ENCODE measurements at places on chromosomes 12 and 14. TPM values are rescaled to one million over a fixed set of nuclear protein-coding genes. Genes with fewer than 3 reads are reported as not detected.

CLEC6A gene
- total RNA-seq = not detected

GRCh38 chr12:59494617-59495016, 101.2 kb upstream of the SLC16A7 start:
- H3K4me3 ChIP-seq = no peak overlapping the region
- H3K4me1 ChIP-seq = no peaks in the 10 kb centered on the region
- H3K27ac ChIP-seq = no peak overlapping the region
- no peak for DNase-seq

GRCh38 chr14:45362505-45362904, 109.5 kb upstream of the MIS18BP1 start:
- DNase-seq = no peak
- H3K27ac ChIP-seq = no peak overlapping the region
- no peak overlapping the region for H3K4me3 ChIP-seq
- no peaks in the 10 kb centered on the region for H3K36me3 ChIP-seq

GRCh38 chr12:112370868-112371510, 11.2 kb downstream of the HECTD4 start:
- no peaks in the 10 kb centered on the region for H3K4me1 ChIP-seq
- no peak for DNase-seq
- H3K4me3 ChIP-seq = no peak overlapping the region
- H3K27me3 ChIP-seq = no peaks in the 10 kb centered on the region
- no peaks in the 10 kb centered on the region for H3K36me3 ChIP-seq

DNA sequence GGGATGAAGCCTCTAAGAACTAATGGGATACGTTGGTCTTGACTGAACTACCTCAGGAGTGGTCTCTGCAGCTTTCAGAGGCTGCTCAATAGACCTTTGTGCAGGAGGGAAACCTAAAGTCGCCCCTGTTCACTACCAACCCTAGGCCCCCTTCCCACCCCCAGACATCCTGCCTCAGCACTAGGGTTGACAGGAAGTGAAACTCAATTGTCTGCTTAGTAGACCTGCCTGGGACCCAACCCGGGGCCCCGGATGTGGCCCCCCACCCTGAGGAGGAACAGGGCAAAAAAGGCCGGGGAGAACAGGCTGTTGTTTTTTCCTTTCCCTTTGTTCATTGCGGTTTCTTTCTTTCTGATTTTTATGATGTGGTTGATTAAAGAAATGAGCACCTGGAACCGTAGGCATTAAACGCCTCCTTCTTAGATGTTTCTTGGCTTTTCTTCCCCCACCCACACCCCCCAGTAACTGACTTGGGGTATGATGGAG, 1.6 kb upstream of the DGKA start:
- no peak overlapping the region for H3K4me3 ChIP-seq
- peaks cover 17% of the 10 kb centered on the region for H3K4me1 ChIP-seq
- H3K36me3 ChIP-seq = no peaks in the 10 kb centered on the region
- peak overlapping the region; percentile 99 for H3K27ac ChIP-seq
- no peaks in the 10 kb centered on the region for H3K27me3 ChIP-seq

DNA sequence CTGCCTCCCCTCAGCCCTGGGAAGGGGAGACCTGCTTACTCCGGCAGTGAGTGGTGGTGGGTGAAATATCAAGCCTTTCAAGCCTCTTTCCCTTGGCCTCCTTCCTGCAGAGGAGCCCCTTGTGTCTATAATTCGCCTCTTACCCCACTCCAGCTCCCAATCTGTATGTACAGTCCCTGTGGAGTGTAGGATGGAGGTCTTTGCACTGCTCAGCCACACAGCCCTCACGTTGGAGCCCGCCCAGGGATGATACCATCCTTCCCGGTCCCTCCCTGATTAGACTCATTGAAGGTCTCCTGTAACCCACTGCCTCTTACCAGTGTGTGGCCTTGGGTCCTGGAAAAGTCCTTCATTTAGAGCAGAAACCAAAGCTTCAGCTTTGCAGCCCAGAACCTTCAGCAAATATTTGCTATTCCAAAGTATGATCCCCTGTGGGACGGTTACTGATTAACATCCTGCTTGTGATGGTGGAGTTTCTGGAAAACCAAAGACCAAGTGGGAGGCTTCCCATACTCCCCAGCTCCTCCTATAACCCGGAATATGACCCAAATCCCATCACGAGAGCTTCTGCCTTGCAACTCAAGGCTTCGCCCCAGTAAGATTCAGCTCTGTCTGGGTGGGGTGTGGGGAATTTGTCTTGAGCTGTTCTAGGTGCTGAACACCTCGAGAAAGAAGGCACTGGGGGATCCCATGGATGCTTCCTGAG, at the start of gene SERPINA10:
Gene SERPINA10, minus strand, starts transcription at position 397 of the 706 bp plus-strand sequence. CDS start 2,675 bp downstream, outside the sequence.
- H3K4me3 ChIP-seq = no peak within 1 kb of the TSS
- no peaks in the 10 kb centered on the region for H3K36me3 ChIP-seq
- DNase-seq = no peak
- H3K27ac ChIP-seq = no peak within 1 kb of the TSS
- H3K4me1 ChIP-seq = peaks cover 5% of the 10 kb centered on the region

RFLNA gene
- 0.68 TPM for total RNA-seq

ACYP1 gene
- 20.1 TPM for total RNA-seq

DNA sequence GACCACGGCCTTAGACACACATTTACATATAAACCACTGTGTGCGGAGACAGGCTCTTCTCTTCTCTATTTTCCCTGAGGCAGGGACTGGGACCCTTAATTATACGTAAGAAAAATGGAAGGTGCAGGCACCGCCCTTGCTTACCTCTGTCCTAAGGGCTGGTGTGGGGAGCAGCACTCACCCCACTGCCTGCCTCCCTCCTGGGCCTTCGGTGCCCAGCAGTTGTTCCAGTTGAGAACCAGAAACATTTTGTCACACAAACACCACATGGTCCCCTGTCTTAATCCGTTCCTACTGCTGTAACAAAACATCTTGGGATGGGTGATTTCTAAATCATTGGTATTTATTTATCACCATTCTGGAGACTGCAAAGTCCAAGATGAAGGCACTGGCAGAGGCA, 192.7 kb upstream of the DIO3 start:
- H3K4me3 ChIP-seq = no peak overlapping the region
- no peaks in the 10 kb centered on the region for H3K36me3 ChIP-seq
- H3K4me1 ChIP-seq = peaks cover 34% of the 10 kb centered on the region

MARK3 gene
- 172 TPM for total RNA-seq

OR4E2 gene
- total RNA-seq = not detected

RIPK3 gene
- total RNA-seq = 11.3 TPM

- no peaks in the 10 kb centered on the region for H3K36me3 ChIP-seq
- peaks cover 30% of the 10 kb centered on the region for H3K4me1 ChIP-seq
- H3K27ac ChIP-seq = peak overlapping the region; percentile 97
- no peak overlapping the region for H3K4me3 ChIP-seq
- H3K27me3 ChIP-seq = no peaks in the 10 kb centered on the region
These were observed 18.3 kb downstream of the NINJ2 start for GRCh38 chr12:644818-645552.

DNA sequence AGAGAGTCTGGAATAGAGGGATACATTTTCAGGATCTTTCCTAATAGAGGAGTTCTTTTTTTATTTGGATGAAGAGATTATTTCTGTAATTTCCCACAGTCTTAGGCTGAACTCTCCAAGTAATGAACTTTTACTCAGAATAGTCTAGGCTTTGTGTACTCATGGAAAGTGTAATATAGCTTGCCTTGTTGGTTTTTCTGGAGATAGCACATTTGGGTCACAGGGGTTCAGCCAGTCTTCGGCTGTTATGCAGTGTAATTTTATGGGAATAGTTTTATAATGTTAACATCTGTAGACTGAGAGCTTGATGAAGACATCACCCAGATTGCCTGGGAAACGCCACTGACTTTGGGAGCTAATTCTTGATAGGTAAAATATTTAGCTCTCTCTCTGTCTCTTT, 450.8 kb downstream of the RAD51B start:
- no peak overlapping the region for H3K4me3 ChIP-seq
- no peaks in the 10 kb centered on the region for H3K36me3 ChIP-seq
- no peak overlapping the region for H3K27ac ChIP-seq
- DNase-seq = no peak
- H3K27me3 ChIP-seq = no peaks in the 10 kb centered on the region

MYF5 gene
- not detected for total RNA-seq

PROX2 gene
- 0.08 TPM for total RNA-seq

DNA sequence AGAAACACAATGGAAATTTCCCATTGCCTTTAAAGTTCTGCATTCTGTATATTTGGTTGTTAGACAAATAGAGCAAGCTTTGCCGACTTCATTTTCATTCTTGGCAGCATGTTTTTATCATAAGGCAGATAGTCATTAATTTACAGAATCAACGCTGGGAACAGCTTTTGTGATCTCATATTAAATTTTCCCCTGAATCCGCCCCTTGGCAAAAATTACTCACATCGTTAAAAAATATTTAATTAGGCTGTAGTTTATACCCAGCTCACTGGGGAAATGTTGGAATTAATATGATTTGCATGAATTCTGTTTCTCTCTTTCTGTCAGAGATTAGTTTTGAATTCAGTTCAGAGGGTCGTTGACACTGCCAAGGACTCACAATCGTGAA, 297.6 kb downstream of the EGLN3 start:
- DNase-seq = no peak
- no peak overlapping the region for H3K27ac ChIP-seq
- no peaks in the 10 kb centered on the region for H3K27me3 ChIP-seq
- no peaks in the 10 kb centered on the region for H3K36me3 ChIP-seq

DNA sequence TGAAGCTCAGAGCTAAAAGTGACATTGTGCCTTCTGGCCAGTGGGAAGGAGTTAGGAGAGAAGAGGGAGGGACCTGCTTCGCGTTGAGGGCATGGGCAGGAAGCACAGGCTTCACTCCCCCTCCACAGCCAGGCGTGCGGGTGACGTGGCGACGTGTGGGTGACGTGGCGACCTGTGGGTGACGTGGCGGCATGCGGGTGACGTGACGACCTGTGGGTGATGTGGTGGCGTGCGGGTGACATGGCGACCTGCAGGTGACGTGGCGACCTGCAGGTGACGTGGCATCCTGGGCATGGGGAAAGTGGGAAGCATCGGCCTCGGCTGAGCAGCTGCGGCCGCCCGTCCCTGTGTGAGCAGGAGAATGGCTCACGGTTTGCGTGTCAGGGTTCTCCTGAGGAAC, 8.2 kb upstream of the GALNT9 start:
- no peak overlapping the region for H3K27ac ChIP-seq
- no peaks in the 10 kb centered on the region for H3K4me1 ChIP-seq
- DNase-seq = no peak
- H3K36me3 ChIP-seq = no peaks in the 10 kb centered on the region

NACA gene
- total RNA-seq = 696 TPM

DNA sequence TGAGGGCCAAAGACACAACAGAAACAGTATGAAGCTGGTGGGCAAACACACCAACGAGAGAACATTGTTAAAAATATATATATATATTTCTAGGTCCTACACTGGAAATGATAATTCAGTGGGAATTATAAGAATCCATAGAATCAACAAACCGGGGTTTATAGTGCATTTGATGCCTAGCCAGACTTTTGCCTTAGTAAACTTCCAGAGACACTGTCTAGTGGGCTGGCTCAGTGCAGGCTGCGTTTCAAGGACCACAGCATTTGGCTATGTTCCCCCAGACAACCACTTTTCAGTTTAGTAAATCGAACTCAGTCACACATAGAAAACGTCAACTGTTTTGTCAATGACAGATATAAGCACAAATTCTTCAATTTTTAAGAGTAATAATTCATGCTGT, 41.9 kb downstream of the SLC38A4 start:
- no peak for DNase-seq
- no peaks in the 10 kb centered on the region for H3K4me1 ChIP-seq
- H3K36me3 ChIP-seq = no peaks in the 10 kb centered on the region
- H3K27ac ChIP-seq = no peak overlapping the region
- H3K4me3 ChIP-seq = no peak overlapping the region

DNA sequence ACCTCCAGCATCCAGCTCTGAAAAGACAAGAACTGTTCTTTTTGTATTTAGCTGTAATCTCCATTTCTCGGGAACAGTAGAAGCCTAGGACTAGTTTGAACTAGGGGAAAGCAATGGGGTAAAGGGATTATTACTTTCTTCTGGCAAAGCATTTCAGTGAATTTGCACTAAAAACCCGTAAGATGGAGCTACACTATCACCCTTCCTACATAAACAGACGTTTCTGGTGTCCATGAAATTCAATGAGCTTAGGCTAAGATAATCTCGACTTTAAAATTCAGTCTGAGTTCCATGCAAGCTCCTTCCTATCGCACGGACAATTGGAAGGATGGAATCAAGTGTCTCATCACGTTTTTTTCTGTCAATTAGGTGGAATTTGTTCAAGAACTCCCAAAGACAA, 24.0 kb downstream of the ACSM4 start:
- no peak overlapping the region for H3K27ac ChIP-seq
- no peaks in the 10 kb centered on the region for H3K27me3 ChIP-seq
- H3K4me3 ChIP-seq = no peak overlapping the region

GRCh38 chr14:68656452-68656851, 136.4 kb downstream of the ZFP36L1 start:
- DNase-seq = no peak
- H3K4me3 ChIP-seq = no peak overlapping the region
- no peaks in the 10 kb centered on the region for H3K27me3 ChIP-seq
- H3K27ac ChIP-seq = no peak overlapping the region
- no peaks in the 10 kb centered on the region for H3K36me3 ChIP-seq

GALNT6 gene
- total RNA-seq = 2.8 TPM

- peak; percentile 38 for DNase-seq
- no peak overlapping the region for H3K4me3 ChIP-seq
- no peak overlapping the region for H3K27ac ChIP-seq
- no peaks in the 10 kb centered on the region for H3K27me3 ChIP-seq
- H3K4me1 ChIP-seq = no peaks in the 10 kb centered on the region
These were observed 8.5 kb upstream of the PRKAB1 start for GRCh38 chr12:119659289-119659897.

DNA sequence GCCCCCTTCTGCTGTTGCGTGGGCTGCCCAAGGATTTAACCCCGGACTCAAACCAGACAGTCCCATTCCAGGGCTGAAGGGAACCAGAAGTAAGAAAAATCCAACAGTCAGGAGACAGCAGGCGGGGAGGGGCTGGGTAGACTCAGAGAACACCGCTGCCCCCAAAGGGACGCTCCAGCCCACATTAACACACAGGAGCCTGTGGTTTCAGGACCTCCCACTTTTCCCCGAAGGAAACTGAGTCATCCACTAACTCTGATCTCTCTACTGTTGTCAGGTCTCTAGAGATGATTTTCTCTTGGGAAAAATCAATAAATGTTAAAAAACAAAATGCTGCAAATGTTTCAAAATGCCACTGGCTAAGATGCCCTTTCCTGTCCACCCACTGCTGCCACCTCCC, 41.6 kb downstream of the FBXO21 start:
- DNase-seq = no peak
- no peak overlapping the region for H3K27ac ChIP-seq
- peaks cover 15% of the 10 kb centered on the region for H3K4me1 ChIP-seq
- no peak overlapping the region for H3K4me3 ChIP-seq
- no peaks in the 10 kb centered on the region for H3K27me3 ChIP-seq
- no peaks in the 10 kb centered on the region for H3K36me3 ChIP-seq

Measured in testis (tissue), 5 donors.